Thoracic aorta (tissue), 2 donors: ENCODE measurements at places on chromosomes 11 and 22.

GRCh38 chr11:2482745-2483144 is 37.9 kb downstream of the KCNQ1 start:
- H3K4me1 ChIP-seq: no peaks in the 10 kb centered on the region
- no peaks in the 10 kb centered on the region for H3K36me3 ChIP-seq
- no peak overlapping the region for H3K27ac ChIP-seq
- no peak for DNase-seq
- no peaks in the 10 kb centered on the region for H3K27me3 ChIP-seq

- H3K4me1 ChIP-seq: no peaks in the 10 kb centered on the region
- no peak overlapping the region for H3K4me3 ChIP-seq
- H3K27me3 ChIP-seq: no peaks in the 10 kb centered on the region
- H3K27ac ChIP-seq: no peak overlapping the region
- no peak for DNase-seq
- H3K36me3 ChIP-seq: no peaks in the 10 kb centered on the region
Measured at GRCh38 chr11:94279996-94280395, 24.4 kb upstream of the IZUMO1R start.

GRCh38 chr11:45537614-45538013 is 127.8 kb downstream of the CHST1 start:
- H3K4me1 ChIP-seq: peaks cover 8% of the 10 kb centered on the region
- DNase-seq: no peak
- no peak overlapping the region for H3K4me3 ChIP-seq
- no peak overlapping the region for H3K27ac ChIP-seq
- H3K27me3 ChIP-seq: peaks cover 3% of the 10 kb centered on the region

GRCh38 chr11:109237636-109238035 is 184.4 kb upstream of the C11orf87 start:
- H3K27me3 ChIP-seq: no peaks in the 10 kb centered on the region
- no peak overlapping the region for H3K27ac ChIP-seq
- DNase-seq: no peak
- H3K4me1 ChIP-seq: no peaks in the 10 kb centered on the region
